ENCODE measurements at places on chromosomes 6 and 20. TPM values are rescaled to one million over a fixed set of nuclear protein-coding genes. Genes with fewer than 3 reads are reported as not detected.

SGK2 gene
- 2.3 TPM for total RNA-seq

ATF6B gene
- total RNA-seq: 63.9 TPM

MAFB gene
- total RNA-seq: 0.22 TPM

BPI gene
- total RNA-seq: not detected

EPB41L2 gene
- total RNA-seq: 74.8 TPM

ARMH2 gene
- total RNA-seq: not detected

DNA sequence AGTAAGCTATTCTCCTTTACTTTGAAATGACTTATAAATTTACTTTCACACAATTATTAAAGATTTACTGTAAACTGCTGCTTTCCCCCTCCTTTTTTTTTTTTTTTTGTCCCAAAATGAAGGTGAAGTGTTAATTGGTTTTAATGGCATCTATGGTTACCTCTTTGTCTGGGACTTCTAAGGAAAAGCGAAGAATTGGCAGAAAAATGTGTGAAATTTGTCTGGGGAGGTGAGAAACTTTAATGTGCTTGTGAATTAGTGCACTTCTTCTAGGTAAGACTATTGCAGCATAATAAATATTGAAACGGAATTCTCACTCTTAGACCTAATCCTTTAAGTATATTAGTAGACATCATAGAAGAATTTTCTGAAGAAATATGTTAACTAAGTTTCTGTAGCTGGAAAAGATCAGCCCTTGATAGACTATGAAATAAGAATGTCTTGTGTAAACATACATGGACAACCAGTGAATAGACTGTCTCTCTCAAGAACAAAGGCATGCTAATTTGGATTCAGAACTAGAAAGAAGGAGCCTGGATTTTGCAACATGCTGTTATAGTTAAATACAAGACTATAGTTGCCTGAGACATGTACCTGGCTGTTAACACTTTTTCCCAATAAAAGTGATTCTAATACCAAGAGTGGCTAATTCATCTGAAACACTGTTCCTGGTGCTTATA lies 23.9 kb downstream of the FLRT3 start:
- DNase-seq: no peak

GRCh38 chr6:36955671-36956445 lies 1.3 kb downstream of the PI16 start:
- DNase-seq: no peak

- no peak for DNase-seq
Measured at GRCh38 chr6:94289131-94289530, 869.8 kb upstream of the EPHA7 start.

DNA sequence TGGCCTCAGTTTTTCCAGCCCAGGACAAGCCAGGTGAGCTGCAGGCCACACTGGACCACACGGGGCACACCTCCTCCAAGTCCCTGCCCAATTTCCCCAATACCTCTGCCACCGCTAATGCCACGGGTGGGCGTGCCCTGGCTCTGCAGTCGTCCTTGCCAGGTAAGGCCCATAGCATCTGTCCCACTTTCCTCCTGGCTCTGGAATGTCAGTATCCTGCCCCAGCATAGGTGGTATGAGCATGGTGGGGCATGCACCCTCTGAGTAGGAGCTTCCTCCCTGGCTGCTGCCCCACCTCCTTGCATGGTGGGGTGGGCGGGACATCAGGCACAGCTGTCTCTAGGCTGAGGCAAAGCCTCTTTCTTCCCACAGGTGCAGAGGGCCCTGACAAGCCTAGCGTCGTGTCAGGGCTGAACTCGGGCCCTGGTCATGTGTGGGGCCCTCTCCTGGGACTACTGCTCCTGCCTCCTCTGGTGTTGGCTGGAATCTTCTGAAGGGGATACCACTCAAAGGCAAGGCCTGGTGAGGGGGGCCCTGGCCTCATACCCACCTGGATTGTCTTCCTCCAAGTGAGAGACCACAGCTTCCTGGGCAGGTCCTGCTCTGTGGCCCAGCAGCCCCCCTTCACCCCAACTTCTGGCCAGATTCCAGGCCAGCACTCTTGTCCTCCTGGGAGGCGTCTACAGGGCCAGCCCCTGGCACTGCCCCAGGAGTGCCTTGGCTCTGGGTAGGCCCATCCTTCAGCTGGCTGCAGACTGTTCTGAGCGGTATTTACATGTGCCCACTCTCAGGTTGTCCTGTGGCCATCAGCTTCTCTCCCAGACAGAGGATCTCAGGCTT lies 9.1 kb downstream of the PI16 start:
- DNase-seq: no peak

GRCh38 chr6:127586372-127586771 lies 9.4 kb downstream of the C6orf58 start:
- peak; percentile 16 for DNase-seq

DNA sequence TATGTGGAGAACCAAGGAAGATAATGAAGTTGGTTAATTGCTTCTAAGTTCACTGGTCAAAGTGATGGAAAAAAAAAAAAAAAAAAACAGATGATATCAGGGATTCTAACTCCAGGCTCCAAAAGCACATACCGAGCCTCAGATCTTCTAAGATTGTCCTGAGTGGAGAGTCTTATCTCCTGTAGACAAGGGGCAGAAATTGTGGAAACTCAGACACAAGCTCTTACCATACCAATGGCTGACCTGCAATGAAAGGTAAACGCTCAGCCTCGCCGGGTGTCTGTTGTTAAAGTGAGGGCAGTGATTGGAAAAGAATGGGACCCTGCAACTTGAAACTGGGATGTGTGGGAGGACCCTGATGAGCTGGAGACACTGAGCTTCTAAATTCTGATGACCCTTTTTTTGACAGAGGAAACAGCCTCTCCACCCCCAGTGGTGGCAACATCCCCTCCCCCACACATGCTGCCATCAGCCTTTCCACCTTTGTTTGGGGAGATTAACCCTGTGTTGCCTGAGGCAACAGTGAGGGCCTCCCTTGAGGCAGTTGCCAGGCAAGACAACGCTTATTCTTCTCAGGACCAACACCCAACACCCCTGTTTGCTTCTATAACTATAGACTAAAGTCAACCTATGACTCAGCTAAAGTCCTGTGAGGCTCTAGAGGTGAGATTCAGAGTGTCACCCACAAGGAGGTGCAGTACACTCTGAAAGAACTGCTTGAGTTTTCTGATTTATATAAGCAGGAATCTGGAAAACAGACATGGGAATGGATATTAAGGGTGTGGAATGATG lies 154.0 kb downstream of the THBS2 start:
- DNase-seq: peak; percentile 4

GRCh38 chr6:48426636-48427035 lies 315.6 kb upstream of the PTCHD4 start:
- DNase-seq: no peak

- no peak for DNase-seq
Measured at GRCh38 chr20:61370841-61371303, 118.8 kb downstream of the CDH4 start.

- DNase-seq: no peak
Measured at GRCh38 chr20:18773566-18773965, 40.0 kb upstream of the SCP2D1 start.
